ENCODE measurements at places on chromosomes 12 and 14.

GRCh38 chr12:124722878-124723277, 140.8 kb downstream of the SCARB1 start:
- DNase-seq: peak; percentile 43

- DNase-seq: no peak
Measured at GRCh38 chr14:95328729-95329503, 9.2 kb upstream of the CLMN start.

GRCh38 chr12:100820314-100820713, 25.7 kb downstream of the ANO4 start:
- no peak for DNase-seq

GRCh38 chr14:101315802-101316296, 245.4 kb upstream of the DIO3 start:
- no peak for DNase-seq
